ENCODE measurements at places on chromosomes 7 and 10.

DNA sequence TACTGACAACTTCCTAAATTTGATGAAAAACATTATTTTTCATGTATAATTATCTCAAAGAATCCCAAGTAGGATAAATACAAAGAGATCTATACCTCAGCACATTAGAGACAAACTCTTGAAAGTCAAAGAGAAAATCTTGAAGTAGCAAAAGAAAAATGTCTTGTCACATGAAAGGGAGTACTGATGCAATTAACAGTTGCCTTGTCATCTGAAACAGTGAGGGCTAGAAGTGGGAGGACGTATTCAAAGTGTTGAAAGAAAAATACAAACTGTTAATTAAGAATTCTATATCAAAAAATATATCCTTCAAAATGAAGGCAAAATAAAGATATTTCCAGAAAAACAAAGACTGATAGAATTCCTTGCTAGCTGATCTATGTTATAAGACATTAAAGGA is 35.5 kb upstream of the ARHGAP22 start:
- no peak for DNase-seq

DNA sequence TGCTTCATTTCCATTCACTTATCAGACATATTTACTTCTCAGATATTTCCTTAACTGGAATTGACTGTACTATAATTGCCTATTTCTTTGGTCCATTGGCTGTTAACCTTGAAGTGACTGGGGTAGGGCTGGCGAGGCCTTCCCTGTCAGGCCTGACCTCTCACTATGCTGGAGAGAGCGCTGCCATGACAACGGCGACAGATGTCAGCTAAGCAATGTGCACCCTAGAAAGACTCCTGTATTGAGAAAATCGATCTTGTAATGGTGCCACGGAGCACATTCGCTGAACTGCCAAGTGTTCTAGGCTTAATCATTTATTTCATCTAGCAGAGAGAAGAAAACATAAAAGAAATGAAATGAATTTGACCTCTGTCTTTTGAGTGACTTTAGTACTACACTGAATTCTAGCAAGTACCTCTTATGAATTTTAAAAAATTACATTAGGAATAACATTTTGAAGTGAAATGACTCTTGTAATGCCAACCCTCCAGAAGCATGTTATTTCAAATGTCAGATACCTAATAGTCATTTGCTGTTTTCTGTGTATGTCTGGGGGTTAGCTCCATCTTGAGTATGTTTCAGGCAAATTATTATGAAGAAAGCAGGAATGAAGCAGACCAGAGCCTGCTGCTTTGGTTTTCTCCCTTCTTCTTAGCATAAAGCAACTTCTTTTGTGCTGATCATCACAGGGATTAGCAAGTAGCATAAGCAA is 148.0 kb downstream of the SNX10 start:
- DNase-seq: no peak

DNA sequence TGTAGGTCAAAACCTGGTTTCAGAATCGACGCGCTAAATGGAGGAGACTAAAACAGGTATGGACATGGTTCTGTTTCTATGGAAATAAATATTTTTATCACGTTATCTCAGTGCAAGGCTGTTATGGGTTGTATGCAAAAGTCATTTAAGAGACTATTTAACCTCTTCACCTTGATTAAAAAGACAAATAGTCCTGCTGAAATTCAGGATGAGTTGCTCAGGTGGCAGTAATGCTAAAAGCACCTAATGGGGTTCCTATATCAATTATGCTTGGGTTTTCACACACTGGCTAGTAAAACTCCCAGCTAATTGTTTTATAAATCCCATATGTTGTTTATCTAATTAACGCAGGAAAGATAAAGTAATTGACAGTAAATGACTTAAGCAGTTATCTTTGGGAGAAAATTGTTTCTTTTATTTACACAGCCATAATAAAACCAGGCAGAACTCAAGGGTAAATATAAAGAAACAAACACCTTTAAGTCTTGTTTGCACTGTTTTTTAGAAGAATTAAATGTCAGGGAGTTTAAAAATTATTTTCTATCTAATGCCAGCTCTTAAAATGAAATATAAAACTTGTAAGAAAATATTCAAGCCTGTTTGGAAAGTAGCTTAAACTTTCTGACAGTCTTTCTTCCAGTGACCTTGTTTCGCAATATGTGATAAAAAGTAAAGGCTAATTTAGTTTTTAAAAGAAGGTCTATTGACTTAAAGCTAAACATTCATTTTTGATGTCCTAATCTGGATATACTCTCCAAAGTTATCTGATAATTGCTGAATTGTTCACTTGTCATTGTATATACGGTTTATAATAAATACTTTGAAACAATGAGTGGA is 3.2 kb downstream of the HHEX start:
- no peak for DNase-seq

DNA sequence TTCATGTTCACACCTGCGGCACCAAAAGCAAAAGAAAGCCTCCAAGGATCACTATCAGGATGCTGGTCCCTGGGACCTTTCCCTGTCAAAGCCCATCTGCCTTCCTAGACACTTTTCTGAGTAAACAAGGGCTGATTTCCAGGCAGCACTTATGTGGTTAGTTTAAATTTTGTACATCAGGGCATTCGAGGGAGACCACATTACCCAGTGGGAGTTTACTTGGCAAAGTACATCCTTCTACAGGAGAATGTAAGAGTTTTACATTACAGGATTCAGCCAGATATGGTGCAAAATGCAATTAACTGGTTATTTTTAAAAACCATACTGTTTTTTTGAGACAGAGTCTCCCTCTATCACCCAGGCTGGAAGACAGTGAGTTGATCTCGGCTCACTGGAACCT is 132.1 kb downstream of the CSTF2T start:
- DNase-seq: no peak

- peak; percentile 36 for DNase-seq
Observed at GRCh38 chr7:39453743-39454355, 112.4 kb upstream of the YAE1 start.

GRCh38 chr7:123871998-123872867 is 27.3 kb downstream of the HYAL4 start:
- DNase-seq: no peak

DNA sequence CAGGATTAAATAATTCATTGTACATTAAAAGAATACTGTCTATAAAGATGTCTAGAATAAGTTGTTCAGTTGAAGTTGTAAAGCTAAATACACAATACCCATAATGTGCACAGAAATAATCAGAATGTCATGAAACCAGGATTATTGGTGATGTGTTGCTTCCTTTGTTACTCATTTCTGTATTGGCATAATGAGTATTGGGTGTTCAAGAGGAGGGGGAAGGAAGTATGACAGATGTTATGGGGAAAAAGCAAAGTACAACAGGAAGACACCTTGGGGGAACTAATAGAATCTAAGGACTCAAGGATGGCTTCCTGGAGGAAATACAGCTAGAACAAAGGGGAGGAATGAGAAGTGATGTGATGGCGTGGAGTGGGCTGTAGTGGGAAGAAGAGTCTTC is 15.0 kb downstream of the ANKRD1 start:
- no peak for DNase-seq

- DNase-seq: no peak
Observed at GRCh38 chr7:121510302-121510701, 114.2 kb upstream of the FAM3C start.

- DNase-seq: no peak
Observed at GRCh38 chr7:69599955-69600709, 1.9 kb downstream of the AUTS2 start.

DNA sequence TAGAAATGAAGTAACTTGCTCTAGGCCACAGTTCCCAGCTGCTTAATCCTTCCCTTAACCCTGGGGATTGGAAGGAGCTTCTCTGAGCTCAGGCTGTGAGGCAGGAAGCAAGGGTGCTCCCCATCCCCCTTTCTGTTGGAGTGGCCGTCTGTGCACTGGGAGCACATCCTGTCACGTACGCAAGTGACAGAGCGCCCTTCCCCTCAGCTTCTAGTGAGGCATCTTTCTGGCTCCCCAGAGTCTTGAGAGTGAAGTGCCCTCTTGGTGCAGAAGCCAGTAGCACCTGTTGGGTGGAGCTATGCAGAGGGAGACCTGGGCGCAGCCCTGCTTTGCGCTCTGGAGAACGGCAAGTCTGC is 47.8 kb downstream of the SHH start:
- DNase-seq: no peak

GRCh38 chr10:55013318-55013717 is 212.3 kb upstream of the PCDH15 start:
- no peak for DNase-seq

GRCh38 chr10:3147117-3147820 is 25.3 kb downstream of the PITRM1 start:
- no peak for DNase-seq

- no peak for DNase-seq
Observed at GRCh38 chr10:60043561-60044241, 137.3 kb upstream of the CCDC6 start.

DNA sequence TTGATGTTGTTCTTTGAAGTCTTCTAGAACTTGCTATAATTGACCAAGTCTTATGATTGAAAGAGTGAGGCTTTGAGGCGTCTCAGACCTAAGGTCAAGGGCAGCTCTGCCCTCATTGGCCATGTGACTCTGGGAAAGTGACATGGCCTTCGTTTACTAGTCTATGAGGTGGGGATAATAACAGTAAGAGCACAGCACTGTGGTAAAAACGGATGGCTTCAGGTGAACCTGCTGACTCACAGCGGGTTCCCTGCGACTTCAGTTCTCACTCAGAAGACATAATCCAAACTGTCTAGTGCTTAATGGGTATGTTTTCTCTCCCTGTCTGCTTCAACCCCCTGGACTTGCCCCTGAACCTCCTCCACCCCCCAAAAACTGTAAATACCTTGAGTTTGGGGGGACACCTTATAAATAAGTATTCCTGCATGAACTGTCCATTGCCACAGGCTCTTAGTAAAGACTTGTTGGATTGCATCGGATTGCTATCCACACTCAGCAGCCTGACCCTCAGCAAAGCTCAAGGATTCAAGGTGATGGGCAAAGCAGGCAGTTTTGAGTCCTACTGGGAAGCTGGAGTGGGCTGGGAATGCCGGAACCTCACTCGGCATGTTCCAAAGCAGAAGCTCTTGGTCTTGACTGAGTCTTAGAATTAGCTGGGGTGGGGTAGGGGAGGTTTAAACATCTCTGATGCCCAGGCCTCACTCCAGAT is 304.6 kb downstream of the KLF6 start:
- DNase-seq: no peak

GRCh38 chr10:3871424-3871996 is 86.5 kb upstream of the KLF6 start:
- no peak for DNase-seq

GRCh38 chr10:114519306-114519669 is 115.0 kb upstream of the AFAP1L2 start:
- no peak for DNase-seq

DNA sequence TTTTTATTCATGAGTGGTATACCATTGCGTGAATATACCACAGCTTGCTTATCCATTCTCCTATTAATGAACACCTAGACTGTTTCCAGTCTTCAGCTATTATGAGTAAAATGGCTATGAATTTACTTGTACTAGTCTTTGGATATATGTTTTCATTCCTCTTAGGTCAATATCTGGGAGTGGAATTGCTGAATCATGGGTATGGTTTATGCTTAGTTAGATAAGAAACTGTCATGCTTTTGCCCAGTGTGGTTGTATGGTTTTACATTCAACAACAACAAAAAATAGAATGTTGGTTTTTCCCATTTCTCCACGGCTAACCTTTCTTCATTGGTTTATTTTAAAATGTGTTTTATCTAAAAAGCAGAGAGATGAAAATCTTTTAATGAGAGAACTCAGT is 308.3 kb downstream of the PHF14 start:
- no peak for DNase-seq

DNA sequence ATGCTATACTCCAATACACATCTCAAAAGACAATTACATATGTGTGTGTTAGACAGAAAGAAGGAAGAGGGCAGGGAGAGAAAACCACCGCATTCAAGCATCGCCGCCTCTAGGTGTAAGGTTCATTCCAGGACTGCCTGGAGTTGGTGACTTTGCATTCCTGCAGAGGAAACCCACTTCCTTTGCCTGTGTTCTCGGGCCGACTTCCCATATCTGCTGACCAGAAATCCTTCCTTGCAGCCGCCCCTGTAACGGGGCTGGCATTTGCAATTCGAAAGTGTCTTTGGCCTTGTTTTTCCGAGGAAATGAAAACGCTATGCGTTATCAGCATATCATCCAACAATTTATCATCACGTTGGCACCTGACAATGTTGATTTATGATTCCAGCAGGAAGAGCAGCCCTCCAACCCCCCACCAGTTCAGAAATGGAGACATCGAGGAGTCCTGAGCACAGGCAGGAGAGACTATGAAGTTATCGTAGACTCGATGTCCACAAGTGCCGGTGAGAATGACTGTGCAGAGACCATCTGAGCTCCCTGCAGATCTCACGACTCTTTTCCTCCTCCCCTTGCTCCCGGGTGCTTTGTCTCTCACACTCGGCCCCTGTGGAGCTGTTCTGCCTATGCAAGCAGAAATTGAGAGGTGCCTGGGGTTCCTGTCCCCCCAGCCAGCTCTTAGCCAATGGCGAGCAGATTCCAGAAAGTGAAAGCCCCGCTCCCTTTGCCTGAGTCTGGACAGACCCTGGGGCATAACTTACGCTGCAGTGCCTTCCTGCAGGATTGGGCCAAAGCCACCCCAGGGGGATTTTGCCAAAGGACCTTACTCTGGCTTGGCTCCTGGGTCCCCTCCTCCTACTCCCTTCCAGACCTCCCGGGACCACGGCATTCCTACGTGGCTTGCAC is 68.9 kb upstream of the FOXK1 start:
- DNase-seq: no peak

- DNase-seq: no peak
Observed at GRCh38 chr7:114294036-114294435, 120.6 kb upstream of the FOXP2 start.

- DNase-seq: no peak
Observed at GRCh38 chr7:151571471-151571870, 51.8 kb upstream of the RHEB start.

DNA sequence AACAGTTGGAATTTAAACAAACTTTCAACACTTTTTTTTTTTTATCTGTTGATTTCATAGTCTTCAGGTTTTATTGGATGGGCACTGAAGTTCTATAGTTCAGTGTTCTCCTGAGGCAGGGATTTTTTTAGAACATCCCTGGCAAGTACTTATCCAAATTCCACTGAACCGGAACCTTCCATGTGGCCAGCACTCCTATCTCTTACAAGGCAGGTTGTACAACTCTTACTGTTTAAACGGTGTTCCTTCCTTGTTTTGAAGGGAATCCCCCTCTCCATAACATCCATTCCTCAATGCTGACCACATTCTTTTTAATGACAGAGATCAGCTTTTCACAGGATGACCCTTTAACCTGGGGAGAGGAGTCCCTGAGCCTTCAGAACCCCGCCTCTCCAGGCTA is 238.9 kb upstream of the CTBP2 start:
- no peak for DNase-seq

- no peak for DNase-seq
Observed at GRCh38 chr10:10919976-10920375, 97.7 kb upstream of the CELF2 start.

DNA sequence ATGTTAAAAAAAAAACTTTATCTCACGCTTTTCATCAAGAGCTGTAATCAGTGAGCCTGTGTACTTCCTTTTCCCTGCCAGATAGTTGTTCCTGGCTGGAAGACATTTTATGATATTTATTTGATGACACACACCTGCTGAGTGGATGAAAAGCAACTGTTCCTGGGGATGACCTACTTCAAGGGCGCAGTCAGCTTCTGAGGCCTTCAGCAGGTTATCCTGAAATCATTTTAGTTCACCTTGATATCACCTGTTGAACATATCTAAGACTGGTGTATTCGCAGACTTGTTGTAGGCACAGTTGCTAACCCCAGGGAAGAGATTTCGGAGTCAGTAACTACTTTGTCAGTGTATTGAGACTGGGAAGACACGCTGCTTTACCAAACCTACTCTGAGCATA is 234.5 kb upstream of the TCF7L2 start:
- DNase-seq: no peak

- DNase-seq: no peak
Observed at GRCh38 chr7:92881091-92881485, 44.7 kb upstream of the CDK6 start.

- DNase-seq: no peak
Observed at GRCh38 chr10:88987243-88987725, 3.3 kb upstream of the FAS start.
